DMS 273 treated with DMSO at 0.1 percent for 48 hours (cell line): ENCODE measurements at places on chromosomes 16 and 17.

DNA sequence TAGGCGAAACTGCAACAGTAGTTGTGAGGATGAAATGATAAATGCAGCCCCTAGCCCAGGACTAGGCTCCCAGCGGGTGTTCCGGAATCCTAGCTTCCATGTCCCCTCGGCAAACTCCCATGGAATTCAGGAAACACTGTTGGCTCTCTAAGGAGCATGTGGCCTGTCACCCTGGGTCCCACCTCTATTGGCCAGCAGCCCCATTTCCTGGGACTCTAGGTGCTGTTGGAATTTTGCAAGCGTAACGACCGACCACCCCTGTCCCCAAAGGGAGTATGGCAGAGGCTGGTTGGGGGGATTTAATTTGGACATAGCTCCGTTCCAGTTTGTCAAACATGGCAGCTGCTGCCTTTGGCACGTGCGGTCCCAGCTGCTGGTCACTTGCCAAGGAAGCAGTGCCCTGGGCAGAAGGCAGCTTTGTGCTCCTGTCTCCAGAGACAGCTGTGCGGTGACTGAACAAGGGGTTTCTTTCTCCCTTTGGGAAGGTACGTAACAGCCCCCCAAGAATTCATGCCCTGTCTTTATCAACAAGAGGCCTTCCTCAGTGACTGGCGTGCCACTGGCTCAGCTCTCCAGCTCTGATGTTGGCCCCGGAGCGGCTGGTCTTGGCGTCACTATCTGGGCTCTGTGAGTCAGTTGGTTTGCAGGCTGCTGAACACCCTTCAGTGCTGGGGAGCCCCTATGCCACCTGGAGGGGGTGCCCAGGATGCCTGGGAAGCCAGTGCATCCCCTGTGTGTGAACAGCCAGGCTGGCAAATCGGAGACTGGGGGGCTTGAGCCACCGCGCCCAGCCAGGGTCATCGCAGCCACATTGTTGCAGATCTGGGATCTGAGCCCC, 235.2 kb upstream of the TNRC6C start:
- DNase-seq, result no peak

DNA sequence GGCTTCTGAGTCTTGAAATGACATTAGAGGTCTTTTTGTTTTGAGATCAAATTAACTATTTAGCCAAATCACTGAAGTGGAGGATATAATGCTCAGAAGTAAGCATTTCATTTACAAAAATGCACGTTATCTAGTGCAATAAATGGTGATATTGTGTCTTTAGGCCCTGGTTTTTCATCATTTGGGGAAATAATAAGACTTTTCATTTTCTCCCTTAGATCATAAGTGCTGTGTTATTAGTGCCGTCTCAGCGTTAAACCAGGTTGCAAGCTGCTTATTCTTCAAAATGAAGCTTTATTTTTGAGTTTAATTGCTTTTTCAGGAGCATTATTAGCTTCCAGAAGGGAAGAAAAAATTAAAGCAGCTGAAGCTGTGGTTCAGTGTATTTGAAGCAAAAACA, 1416.8 kb upstream of the GOT2 start:
- DNase-seq, result no peak

DNA sequence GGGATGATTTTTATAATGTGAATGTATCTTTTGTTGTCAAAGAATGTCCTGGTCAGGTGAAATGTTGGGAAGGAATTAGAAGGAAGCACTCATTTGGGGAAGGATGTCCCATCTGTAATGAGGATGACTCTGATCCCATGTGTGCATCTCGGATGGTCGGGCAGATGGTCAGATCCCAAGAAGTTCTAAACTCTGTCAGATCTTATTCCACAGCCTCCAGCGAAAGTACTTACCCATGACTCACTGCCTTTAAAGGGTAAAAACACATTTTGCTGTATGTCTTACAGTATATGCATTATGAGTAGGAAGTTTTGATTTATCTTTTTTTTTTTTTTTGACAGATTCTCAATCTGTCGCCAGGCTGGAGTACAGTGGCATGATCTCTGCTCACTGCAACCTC, 548 bp upstream of the KRTAP4-11 start:
- DNase-seq, result no peak

GRCh38 chr17:72422204-72422504, 301.3 kb downstream of the SOX9 start:
- no peak for DNase-seq

GRCh38 chr17:17073030-17073564, 30.8 kb downstream of the MPRIP start:
- no peak for DNase-seq

DNA sequence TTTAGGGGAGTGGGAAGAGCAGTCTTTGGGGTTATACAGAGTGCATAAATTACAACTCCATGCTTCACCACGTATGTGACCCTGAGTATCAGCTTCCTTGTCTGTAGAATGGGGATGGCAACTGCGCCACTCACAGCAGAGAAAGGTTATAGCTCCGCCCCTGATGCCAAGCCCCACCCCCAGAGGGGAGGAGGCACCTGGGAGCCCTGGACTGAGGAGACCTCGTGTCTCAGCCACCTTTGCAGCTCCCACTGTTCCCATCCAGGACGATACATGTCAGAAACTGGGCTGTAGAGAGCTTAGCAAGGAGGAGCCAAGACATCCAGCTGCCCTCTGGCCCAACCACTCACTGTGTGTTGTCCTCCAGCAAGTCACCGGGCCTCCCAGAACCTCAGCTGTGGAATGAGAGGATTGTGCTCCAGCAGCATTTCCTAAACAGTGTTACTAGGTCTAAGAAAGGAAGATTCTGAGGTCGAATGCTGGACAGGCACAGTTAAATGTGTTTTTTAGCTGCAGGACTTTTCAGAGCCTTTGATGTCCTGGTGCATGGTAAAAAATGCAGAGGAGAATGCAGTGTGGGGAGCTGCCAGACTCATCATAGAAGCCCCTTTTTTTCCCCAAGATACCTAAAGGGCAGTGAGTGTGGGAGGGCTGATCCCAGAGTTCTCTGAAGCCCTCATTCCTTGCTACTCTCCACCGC, 49.4 kb downstream of the BEAN1 start:
- no peak for DNase-seq

- DNase-seq, result no peak
Observed at GRCh38 chr16:67333315-67333714, 6.7 kb downstream of the LRRC36 start.
